ENCODE measurements at places on chromosomes 13 and 19.
A peak's percentile ranks its signal among the peaks of the same experiment; 100 is the strongest.

GRCh38 chr13:74289861-74290773 is 155.9 kb upstream of the KLF12 start:
- DNase-seq = peak; percentile 80

DNA sequence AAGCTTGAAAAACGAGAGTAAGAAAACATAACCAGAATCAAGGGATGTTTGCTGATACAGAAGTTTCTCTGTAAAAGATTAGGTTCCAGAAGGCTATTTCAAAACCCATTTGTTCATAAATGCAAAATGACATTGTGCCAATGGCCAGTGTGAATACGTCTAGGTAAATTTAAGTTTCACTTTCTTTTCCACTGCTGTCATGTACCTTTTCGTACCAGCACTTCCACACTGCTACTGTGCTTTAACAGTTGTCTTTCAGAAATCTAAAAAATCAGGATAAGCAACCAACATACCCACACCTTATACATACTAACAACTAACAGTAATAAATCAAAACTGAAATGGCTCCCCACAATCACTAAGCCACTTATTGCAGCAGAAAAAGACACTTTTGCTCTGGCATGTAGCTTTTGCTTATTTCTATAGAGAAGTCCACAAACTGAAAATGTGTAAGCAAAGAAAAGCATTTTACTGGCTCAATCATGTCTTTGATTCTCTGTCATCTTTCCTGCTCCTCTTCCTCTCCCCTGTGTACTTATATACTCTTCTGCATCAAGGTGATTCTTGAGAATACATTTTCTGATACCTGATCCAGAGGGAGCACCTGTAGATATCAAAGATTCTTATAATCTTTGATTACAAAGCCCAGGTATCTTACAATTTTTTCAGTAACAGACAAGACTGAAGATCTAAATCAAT is 34.3 kb downstream of the ELF1 start:
- DNase-seq = no peak

GRCh38 chr19:1987197-1988187 is 28.0 kb downstream of the BTBD2 start:
- no peak for DNase-seq

DNA sequence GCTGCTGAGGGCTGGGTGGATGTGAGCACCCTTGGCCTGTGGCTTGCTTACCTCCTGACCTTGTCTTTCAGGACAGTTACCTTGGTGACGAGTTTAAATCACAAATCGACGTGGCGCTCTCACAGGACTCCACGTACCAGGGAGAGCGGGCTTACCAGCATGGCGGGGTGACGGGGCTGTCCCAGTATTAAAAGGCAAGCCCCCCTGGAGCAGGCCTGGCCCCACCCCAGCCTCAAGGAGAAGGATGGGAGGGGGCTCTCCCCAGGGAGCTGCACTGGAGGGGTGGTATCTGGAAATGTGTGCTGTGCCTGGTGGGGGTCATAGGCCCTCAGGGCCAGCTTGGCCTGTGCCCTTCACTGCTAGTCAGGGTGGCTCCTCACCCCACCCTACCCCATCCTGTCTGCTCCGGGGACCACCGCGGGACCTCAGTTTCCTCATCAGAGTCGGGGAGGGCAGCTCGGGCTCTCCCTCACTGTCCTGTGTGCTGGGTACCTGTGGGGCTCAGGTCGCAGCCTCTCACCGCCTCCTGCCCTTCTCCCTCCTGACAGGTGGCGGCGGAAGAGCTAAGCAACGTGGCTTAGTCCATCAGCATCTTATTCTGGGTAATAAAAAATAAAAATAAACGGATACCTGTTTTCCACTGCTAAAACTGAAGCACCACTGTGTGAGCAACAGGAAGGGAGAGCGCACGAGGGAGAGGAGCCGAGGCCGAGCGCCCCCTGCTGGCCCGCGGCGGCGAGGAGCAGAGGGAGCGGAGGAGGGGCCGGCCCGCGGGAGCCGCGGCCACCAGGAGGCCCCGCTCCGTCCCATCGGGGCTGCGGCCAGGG is 29.8 kb downstream of the CERS1 start:
- peak; percentile 57 for DNase-seq

GRCh38 chr19:38592940-38593339 is 24.8 kb downstream of the MAP4K1 start:
- DNase-seq = no peak

GRCh38 chr13:103033999-103034398 is 32.2 kb downstream of the SLC10A2 start:
- no peak for DNase-seq

DNA sequence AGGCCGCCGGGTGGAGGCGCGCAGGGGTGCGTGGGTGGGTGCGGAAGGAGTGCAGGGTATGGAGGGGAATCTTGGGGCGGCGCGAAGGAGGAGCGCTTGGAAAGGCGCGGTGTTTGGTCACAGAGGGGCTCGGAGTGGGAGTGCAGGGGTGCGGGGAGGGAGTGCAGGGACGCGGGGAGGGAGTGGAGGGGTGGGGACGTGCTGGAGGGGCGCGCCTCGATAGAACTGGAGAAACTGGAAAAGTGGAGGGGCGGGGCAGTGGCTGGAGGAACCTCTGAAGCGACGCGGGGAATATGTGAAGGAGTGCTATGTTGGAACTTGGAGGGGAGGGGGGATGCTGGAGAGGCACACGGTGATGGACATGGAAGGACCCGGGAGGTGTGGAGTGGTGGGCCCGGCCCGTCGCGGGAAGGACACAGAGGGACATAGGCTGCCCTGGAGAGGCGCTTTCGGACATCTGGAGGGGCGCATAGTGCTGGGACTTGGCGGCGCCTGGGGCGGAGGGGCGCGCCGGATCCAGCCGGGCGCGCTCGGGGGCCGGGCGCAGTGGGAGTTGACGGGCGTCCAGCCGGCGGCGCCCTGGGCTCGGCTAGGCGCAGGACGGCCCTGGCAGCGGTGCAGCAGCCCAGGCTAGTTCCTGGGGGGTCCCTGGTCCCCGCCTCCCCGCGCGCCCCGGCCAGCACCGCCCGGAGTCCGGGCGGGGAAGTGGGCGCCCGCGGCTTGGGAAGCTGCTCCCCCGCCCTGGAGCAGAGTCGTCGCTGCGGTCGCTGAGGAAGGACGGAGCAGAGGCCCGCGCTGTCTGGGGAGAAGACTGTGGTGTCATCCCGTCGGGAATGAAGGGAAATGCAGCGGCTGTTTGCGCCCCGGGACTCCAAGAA is 20.8 kb upstream of the SGCG start:
- DNase-seq = no peak

- DNase-seq = no peak
These were observed 253.0 kb downstream of the PCDH9 start for GRCh38 chr13:66977161-66977560.

GRCh38 chr19:29596885-29597525 is 9.1 kb upstream of the POP4 start:
- no peak for DNase-seq

- DNase-seq = no peak
These were observed 1392.0 kb upstream of the ATXN8OS start for GRCh38 chr13:68715651-68716050.

Data from RWPE1 (cell line).